Left ventricle myocardium inferior (tissue), 1 donor: ENCODE measurements at places on chromosomes 7 and 10. TPM values are rescaled to one million over a fixed set of nuclear protein-coding genes. Genes with fewer than 3 reads are reported as not detected.
A peak's percentile ranks its signal among the peaks of the same experiment; 100 is the strongest.

Gene PARD3
- 29.6 TPM for total RNA-seq

Gene NDUFB2
- total RNA-seq: 682 TPM

Gene PNLIPRP3
- not detected for total RNA-seq

Gene PDCD4
- 86.5 TPM for total RNA-seq

Gene KCND2
- not detected for total RNA-seq

Gene MPLKIP
- total RNA-seq: 16.2 TPM

Gene OR2A5
- total RNA-seq: not detected

Gene PODXL
- total RNA-seq: 67.4 TPM

Gene CBLL1
- 21.6 TPM for total RNA-seq

Gene ALDH18A1
- total RNA-seq: 11.1 TPM

Gene PTCD1
- 4.3 TPM for total RNA-seq

- no peak for DNase-seq
- peaks cover 38% of the 10 kb centered on the region for H3K36me3 ChIP-seq
- peak overlapping the region; percentile 79 for H3K4me3 ChIP-seq
- peaks cover 27% of the 10 kb centered on the region for H3K4me1 ChIP-seq
These were observed 570 bp downstream of the BMS1 start for GRCh38 chr10:42783181-42783549.

GRCh38 chr10:88243836-88244730 is 339.0 kb downstream of the RNLS start:
- H3K36me3 ChIP-seq: no peaks in the 10 kb centered on the region
- H3K27ac ChIP-seq: peak overlapping the region; percentile 90
- peak; percentile 87 for DNase-seq
- peaks cover 57% of the 10 kb centered on the region for H3K4me1 ChIP-seq
- H3K4me3 ChIP-seq: peak overlapping the region; percentile 48

GRCh38 chr7:108034586-108034985 is 31.6 kb upstream of the LAMB1 start:
- H3K4me3 ChIP-seq: no peak overlapping the region
- DNase-seq: no peak
- H3K27ac ChIP-seq: no peak overlapping the region
- H3K36me3 ChIP-seq: no peaks in the 10 kb centered on the region

DNA sequence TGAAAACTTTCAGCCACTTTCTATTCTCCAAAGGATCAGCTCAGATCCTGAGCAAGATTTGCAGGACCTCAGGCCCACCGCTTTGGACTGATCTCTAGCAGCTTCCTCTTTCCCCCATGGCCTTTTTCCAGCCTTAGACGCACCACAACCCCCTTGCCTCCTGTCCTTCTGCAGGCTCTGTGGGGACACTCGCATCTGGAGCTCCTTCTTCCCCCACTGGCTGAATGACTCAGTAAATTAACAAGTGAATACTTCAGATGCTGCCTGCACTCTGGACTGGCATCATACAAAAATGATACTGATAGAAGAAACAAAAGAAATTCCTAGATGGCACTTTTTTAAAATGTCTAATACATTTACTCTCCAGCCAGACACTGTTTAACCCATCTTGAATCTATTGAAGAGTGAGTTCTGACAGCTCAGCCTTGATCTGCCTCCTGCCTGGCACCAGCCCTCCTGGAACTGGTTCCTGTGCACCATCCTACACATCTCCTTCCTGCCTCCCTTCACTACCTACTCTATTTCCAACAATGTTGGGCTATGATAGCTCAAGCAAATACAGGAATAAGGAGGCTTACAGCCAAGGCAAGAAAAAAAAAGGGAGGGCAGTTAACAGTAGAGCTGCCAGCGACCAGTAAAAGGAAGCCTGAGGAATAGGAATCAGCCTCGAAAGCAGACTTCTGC is 3.3 kb downstream of the FRMPD2 start:
- H3K36me3 ChIP-seq: no peaks in the 10 kb centered on the region
- no peaks in the 10 kb centered on the region for H3K27me3 ChIP-seq
- no peak for DNase-seq
- H3K27ac ChIP-seq: no peak overlapping the region

GRCh38 chr10:60943316-60944057 is 498 bp downstream of the RHOBTB1 start:
- H3K4me3 ChIP-seq: peak overlapping the region; percentile 94
- H3K27ac ChIP-seq: peak overlapping the region; percentile 99
- peaks cover 59% of the 10 kb centered on the region for H3K4me1 ChIP-seq
- DNase-seq: peak; percentile 71
- H3K27me3 ChIP-seq: no peaks in the 10 kb centered on the region

DNA sequence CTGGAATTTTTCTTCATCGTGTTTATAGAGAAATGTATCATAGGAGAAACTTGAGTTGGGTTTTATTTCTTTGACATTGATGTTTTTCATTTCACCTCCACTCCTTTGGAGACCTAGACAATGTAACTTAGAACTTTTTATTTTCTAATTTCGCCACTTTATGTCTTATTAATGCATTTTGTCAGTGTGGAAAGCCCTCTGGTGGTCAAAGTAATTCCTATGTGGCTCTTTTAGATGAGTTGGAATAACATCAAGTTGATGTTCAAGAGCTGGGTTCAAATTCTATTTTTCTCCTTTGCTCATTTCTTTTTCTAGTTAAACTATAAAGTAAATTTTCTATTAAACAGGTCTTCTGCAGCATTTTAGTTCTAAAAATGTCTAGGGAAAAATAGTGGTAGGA is 478.6 kb downstream of the LRMDA start:
- no peaks in the 10 kb centered on the region for H3K36me3 ChIP-seq
- H3K27me3 ChIP-seq: no peaks in the 10 kb centered on the region
- H3K4me1 ChIP-seq: peaks cover under 1% of the 10 kb centered on the region
- H3K4me3 ChIP-seq: no peak overlapping the region
- no peak for DNase-seq

DNA sequence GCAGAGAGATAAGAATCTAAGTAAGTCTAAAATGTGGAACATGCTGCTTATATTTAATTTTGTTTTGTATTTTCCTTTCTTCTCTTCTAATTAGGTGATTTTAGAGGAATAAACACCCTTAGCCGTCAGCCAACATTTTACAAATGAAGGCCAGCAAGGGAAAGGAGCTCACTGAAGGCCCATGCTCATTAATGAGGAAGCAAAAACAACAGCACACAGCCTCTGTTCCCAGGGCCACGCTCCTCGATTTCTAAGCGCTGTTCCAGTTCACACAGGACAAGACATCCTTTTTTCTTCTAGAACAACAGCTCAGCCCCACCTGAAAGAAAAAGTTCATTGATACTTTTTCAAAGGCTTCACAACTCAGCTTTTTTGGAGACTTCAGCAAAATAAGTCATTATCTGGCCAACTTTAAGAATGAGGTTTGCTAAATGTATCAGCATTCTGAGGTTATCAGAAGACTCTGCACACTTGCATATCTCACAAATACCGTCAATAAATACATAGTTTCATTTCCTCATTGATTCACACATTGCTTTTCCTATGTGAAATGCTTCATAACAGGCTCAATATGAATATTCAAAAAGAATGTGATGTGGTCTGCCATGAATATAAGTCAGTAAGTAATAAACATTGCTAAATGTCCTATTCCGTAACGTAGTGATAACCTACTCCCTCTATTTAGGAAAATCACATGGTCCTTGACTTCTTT is 34.8 kb upstream of the SFMBT2 start:
- H3K36me3 ChIP-seq: no peaks in the 10 kb centered on the region
- peaks cover 35% of the 10 kb centered on the region for H3K27me3 ChIP-seq
- H3K4me3 ChIP-seq: no peak overlapping the region
- no peak overlapping the region for H3K27ac ChIP-seq

- DNase-seq: no peak
- H3K4me1 ChIP-seq: peaks cover 24% of the 10 kb centered on the region
- H3K27ac ChIP-seq: no peak overlapping the region
- H3K27me3 ChIP-seq: peaks cover 12% of the 10 kb centered on the region
These were observed 55.2 kb downstream of the PWWP2B start for GRCh38 chr10:132452216-132452650.

DNA sequence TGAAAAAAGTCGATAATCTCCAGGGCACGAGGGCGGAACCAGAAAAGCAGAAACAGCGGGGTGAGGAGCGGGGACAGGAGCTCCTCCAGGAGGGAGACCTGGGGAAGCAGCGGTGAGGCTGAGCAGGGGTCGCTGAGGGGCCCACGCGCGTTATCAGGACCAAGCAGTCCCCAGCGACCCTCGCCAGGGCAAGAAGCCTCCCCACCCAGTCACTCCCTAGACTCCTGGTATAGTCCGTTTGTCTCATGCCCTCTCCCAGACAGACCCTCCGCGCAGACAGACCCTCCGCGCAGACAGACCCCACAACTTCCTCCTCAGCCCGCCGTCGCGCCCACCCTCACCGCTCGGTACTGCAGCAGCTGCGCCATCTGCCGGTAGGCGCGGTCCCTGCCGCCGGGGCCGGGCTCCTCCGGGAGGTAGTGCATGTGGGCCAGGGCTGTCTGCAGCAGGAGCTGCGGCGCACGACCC is 6.3 kb downstream of the ATG9B start:
- H3K4me3 ChIP-seq: peak overlapping the region; percentile 49
- DNase-seq: peak; percentile 67
- no peak overlapping the region for H3K27ac ChIP-seq
- H3K4me1 ChIP-seq: peaks cover 40% of the 10 kb centered on the region
- H3K36me3 ChIP-seq: no peaks in the 10 kb centered on the region

- H3K36me3 ChIP-seq: no peaks in the 10 kb centered on the region
- peaks cover 15% of the 10 kb centered on the region for H3K4me1 ChIP-seq
- H3K27ac ChIP-seq: peak overlapping the region; percentile 79
These were observed 33.0 kb downstream of the MRPL32 start for GRCh38 chr7:42964849-42965805.

DNA sequence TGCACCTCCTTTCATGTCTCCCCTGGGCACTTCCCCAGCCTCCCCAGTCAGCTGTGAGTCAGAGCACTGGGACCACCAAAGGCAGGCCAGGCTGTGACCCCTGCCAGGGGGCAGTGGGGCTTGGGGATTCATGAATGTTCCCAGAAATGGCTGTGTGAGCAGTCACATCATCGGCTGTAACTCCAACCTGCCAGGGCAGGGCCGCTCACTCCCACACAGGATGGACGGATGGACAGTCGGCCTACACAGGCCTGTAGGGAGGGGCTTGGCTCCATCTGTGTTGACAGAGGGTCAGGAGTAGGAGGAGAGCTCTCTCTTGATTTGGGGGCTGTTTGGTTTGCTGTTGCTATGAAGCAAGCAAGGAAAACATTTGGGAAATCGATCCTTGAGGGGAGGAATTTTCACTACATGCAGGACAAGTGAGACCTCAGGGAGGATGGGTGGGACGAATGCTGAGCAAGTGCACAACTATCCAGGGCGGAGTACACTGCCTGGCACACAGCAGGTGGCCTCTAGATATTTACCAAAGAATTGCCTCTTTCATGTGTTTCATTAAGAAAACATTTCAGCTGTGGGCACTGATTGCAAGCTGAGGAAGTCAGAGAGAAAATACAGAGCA is 2.9 kb upstream of the IGFBP1 start:
- no peak overlapping the region for H3K27ac ChIP-seq
- peaks cover 91% of the 10 kb centered on the region for H3K27me3 ChIP-seq
- H3K4me3 ChIP-seq: no peak overlapping the region

- H3K36me3 ChIP-seq: no peaks in the 10 kb centered on the region
- no peak overlapping the region for H3K4me3 ChIP-seq
- H3K4me1 ChIP-seq: peaks cover 8% of the 10 kb centered on the region
These were observed 4.8 kb upstream of the VCL start for GRCh38 chr10:73992899-73993788.

DNA sequence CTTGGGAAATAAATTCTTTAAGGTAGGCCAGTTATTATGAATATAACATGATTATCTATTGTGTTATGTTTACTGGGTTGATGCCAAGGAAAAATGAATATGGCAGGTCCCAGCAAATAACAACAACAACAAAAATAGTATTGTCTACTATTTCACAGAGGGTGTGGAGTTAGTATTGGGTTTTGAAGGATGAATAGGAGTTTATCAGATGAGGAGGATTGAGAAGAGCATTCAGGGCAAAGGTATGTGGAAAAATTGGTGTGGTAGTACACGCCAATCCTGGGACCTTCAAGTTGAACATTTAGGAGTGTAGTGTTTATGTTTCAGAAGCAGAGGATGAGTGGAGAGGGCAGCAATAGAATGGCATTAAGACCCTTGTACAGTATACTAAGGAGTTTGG is 671.9 kb downstream of the AUTS2 start:
- no peak overlapping the region for H3K4me3 ChIP-seq
- no peaks in the 10 kb centered on the region for H3K27me3 ChIP-seq
- H3K36me3 ChIP-seq: no peaks in the 10 kb centered on the region
- H3K27ac ChIP-seq: no peak overlapping the region

GRCh38 chr7:45073786-45074527 is 14.8 kb downstream of the NACAD start:
- peak; percentile 81 for DNase-seq
- H3K4me3 ChIP-seq: no peak overlapping the region
- peaks cover 15% of the 10 kb centered on the region for H3K4me1 ChIP-seq
- H3K27ac ChIP-seq: peak overlapping the region; percentile 48
- no peaks in the 10 kb centered on the region for H3K27me3 ChIP-seq

DNA sequence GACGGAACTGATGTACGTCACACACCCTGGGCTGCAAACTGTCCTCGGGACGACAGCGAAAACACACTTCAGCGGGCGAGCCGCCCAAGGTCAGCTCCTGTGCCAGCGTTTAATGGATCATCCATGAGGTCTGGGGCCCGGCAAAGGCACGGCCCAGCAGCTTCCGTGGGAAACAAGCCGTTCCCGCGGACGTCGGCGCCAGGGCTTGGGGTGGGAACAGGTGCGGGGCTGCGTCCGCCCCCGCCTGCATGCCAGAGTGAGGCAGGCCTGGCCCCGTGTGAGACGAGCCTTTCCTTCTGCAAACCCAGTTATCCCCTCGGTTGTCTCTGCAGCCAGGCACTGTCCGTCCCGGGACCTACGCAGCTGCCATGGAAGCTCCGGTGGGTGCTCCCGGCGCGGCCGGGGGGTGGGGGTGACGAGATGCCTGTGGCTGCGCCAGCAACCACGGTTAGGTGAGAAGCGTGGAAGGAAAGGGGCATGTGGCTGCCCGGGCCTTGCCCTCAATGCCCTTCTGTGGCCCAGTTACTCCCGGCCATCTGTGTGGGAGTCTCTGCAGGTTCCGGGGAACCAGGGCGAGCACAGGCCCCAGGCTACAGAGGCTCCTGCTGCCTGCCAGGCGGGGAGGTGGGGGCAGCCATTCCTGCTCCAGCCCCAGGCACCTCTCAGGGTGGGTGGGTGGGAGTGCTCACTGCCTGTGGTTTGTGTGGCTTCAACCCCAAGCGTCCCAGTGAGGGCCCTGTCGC is 42.2 kb upstream of the PDGFA start:
- H3K36me3 ChIP-seq: no peaks in the 10 kb centered on the region
- peaks cover 16% of the 10 kb centered on the region for H3K4me1 ChIP-seq
- no peak overlapping the region for H3K27ac ChIP-seq
- DNase-seq: no peak
- no peak overlapping the region for H3K4me3 ChIP-seq

- no peak for DNase-seq
- H3K4me1 ChIP-seq: no peaks in the 10 kb centered on the region
- H3K36me3 ChIP-seq: no peaks in the 10 kb centered on the region
These were observed 45.1 kb downstream of the ST8SIA6 start for GRCh38 chr10:17409170-17409733.
